ENCODE measurements at places on chromosomes 11 and 22.

DNA sequence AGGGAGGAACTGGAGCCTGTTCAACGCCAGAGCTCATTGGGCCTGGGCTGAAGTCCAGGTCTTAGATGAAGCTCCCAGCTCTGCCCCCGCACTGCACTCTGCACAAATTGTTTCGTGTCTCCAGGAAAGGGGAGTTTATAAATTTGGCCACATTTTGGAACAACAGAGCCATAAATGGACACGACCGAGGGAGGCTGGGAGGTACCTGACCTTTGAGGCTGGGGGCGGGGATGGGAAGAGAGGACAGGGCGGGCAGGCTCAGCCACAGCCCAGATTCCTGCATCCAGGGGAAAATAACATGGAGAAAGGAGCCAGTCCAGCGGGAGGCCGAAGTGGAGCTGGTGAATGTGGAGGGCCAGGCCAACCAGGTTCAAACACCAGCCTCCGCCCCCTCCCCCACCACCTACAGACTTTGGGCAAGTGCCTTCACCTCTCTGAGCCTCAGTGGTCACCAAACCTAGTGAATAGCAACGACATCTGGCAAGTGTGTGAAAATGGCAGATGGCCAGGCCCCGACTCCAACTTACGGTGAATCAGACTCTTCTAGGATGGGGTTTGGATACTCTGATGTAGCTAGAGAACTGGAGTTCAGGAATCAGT is 36.8 kb upstream of the SMTN start:
- no peak for DNase-seq

- no peak for DNase-seq
Measured at GRCh38 chr11:44773351-44773965, 46.7 kb downstream of the TSPAN18 start.

DNA sequence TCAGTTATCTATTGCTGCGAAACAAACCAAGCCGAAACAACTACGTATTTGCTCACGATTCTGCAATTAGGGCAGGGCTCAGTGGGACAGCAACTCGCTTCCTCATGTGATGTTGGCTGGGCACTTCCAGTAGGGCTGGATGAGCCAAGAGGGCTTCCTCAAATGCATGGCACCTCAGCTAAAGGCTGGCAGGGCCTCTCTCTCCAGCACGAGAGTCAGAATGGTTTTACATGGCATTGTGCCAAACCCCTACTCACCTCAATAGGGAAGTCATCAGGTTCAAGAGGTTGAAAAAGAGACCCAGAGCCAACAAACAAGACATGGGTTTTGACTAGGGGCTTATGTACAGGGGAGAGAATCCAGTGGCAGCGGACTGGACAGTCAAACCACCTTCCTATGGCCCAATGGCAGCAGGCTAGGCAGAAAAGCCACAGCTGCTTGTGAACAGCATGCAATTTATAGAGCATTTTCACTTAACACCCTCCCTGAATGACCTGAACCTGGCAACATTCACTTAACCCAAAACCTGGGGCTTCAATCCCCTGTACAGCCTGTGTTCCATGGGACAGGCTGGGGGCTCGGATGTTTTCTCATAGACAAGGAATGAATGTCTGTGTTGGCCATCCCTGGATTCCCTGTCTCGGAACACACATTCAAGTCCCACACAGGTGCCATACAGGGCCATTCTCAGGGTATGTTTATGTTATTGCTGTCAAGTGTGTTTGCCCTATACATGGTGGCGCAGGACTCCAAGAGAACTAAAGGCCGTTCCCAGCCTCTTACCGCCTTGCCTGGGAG is 154.2 kb upstream of the NAV2 start:
- no peak for DNase-seq

DNA sequence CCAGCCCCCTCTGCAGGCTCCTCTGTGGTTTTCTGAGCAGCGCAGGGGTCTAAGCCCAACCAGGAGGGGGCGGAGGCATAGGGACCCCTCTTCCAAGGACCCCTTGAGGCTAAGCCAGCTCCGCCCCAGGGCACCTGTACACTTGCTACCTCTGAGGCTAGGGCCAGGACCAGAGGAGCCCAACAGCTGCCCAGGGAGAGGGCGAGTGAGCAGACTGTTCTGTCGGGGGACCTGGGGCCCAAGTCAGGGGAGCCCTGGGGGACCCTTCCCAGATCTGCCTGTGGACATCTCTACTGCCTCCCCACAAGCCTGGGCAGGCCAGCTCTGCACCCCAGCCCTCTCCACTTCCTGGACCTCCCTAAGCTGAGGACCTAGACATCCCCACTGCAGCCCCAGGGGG is 1.8 kb downstream of the B4GALNT4 start:
- no peak for DNase-seq

DNA sequence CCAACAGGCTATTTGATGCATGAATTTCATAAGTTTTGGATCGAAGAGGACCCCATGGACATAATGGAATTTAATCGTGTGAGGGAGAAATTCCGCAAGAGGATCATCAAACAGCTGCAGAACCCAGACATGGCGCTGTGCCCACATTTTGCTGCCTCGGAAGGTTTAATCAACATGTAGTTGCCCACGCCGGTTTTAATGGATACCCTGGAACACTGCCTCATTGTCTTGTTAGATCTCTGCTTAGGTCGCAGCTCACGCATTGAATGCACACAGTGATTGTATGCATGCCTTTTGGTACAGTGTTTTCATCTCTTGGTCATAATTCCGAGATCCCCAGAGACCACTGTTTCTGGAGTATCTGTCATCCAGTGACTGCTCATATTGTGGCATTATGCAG is 46.8 kb downstream of the SLN start:
- no peak for DNase-seq

DNA sequence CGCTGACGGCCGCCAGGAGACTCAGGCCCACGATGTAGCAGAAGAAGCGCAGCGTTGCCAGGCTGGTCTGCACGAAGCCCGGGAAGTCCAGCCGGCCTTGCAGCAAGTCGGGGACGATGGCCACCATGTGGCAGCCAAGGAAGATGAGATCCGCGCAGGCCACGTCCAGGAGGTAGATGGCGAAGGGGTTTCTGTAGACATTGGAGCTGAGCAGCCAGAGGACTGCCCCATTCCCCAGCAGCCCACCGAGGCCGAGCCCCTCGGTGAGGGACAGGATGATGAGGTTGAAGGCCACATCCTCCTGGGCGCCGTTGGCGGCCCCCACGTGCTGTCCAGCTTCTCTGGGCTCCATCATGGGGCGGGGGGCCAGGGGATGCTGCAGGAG is 3.8 kb downstream of the MRGPRE start:
- no peak for DNase-seq

DNA sequence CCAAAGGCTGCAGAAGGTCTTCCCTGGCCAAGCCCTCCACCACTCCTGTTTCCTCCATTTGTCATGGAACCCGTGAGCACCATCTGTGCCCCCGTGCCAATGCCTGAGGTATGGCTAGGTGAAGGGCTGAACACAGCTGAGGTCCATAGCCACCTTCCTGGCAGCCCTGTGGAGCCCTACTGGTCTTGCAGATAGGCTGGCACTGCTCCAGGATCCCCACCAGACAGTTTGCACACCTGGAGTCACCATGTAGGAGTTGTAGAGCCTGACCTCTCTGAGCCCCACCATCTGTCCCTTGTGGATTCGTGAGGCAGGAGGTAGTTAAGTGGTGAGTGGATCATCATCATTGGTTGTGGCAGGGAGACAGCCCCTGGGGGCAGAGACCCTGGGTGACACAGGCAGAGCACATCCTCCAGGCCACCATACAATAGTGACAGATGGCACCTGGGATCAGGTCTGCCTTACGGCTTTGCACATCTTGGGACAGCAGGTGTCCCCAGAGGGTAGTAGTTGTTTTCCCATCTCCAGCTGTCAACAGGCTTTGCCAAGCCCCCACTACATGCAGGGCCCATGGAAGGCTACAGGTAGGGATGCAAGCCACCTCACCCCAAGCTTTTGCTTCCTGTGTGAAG is 52.5 kb upstream of the SUSD2 start:
- no peak for DNase-seq

- no peak for DNase-seq
Measured at GRCh38 chr11:120543521-120544215, 32.1 kb downstream of the GRIK4 start.

GRCh38 chr22:50001388-50002231 is 11.0 kb downstream of the IL17REL start:
- DNase-seq: no peak
